ENCODE measurements at places on chromosomes 7 and 10.

DNA sequence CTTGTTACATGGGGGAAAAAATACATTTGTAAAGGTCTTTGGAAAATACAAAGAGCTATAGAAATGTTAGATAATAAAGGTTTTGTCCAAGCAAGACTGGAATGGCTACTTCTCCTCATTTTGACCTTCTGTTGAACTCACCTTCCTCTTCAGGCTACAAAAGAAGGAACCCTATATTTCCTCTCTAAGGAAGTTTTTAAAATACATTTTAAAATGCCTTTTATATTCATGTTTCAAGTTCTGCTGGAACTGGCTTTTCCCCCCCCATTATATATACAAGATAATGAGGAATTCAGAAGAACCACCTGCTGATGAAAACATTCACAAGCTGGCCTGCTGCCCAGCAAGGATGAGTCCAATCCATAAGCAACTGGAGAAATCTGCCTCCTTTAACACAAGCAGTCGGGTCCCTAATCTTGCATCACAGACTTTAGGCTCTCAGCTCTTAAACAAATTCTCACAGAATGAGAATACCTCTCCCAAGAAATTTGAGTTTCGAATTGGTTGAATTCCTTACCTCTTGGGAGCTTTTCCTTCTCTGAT is 44.6 kb downstream of the MTERF1 start:
- no peak for DNase-seq

DNA sequence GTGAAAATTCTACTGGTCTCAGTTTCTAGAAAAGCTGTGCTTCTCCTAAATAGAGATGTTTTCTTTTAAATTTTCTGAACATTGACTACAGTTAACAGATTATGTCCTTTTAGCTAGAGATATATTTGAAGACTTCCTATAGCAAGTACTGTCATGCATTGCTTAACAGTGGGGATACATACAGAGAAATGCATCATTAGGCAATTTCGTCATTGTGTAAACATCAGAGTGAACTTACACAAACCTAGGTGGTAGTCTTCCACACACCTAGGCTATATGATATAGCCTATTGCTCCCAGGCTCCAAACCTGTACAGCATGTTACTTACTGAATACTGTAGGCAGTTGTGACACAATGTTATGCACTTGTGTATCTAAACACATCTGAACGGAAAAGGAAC is 28.5 kb downstream of the PIK3CG start:
- no peak for DNase-seq

- no peak for DNase-seq
Measured at GRCh38 chr10:59706851-59707797, 2.5 kb downstream of the SLC16A9 start.

DNA sequence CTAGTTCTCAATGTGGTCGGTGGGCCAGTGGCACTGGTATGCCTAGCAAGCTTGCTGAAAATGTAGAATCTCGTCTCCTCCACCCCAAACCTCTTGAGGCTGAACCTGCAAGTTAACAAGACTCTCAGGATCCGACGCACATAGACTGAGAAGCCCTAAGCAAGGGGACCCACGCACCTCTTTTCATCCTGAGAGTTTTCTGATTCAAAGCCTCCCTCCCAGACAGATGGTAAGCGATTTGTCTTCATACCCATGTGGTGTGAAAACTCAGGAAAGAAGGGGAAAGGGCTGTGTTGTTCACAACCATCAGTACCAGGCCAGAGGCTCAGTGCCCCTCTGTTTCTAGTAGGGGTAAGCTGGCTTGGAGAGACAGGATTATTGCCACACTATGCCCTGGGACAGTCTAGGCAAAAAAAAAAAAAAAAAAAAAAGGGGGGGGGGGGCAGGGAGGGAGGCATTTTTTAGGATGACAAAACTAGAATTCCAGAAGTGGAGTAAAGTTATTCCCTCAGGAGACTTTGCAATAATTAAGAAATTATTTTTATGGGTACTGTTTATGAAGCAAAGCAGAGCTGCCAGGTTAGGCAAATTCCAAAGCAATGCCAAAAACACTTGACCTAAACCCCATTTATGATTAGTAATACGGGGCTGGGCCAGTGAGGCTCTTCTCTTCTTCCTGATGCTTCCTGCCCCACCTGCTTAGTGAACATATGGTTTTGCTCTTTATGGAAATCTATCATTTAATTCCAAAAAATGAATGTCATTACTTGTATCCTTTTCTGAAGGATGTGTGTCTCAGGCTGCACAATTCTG is 117.6 kb upstream of the PDLIM1 start:
- no peak for DNase-seq

DNA sequence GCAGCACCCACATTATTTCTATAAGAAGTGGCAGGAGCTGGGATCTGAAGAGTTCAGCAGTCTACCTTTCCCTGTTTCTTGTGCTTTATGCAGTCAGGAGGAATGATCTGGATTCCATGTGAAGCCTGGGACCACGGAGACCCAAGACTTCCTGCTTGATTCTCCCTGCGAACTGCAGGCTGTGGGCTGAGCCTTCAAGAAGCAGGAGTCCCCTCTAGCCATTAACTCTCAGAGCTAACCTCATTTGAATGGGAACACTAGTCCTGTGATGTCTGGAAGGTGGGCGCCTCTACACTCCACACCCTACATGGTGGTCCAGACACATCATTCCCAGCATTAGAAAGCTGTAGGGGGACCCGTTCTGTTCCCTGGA is 874 bp upstream of the RBP3 start:
- DNase-seq, result no peak

DNA sequence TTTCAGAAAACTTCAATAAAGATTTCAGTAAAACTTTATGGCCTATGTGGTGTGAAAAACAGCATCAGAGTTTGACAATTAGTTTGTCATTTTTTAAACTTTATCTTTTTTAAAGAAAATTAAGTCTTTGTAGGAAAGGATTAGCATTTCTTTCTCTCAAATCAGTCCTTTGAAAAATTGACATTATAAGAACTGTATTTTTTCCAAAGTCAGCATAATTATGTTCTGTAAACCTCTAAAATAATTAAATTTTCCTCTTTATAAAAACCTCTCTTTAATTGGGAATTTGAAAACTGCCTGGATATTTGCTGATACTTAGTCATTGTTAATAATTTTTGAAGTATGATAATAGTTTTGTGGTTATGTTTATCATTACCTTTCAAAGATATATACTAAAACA is 226.7 kb upstream of the KAT6B start:
- no peak for DNase-seq

DNA sequence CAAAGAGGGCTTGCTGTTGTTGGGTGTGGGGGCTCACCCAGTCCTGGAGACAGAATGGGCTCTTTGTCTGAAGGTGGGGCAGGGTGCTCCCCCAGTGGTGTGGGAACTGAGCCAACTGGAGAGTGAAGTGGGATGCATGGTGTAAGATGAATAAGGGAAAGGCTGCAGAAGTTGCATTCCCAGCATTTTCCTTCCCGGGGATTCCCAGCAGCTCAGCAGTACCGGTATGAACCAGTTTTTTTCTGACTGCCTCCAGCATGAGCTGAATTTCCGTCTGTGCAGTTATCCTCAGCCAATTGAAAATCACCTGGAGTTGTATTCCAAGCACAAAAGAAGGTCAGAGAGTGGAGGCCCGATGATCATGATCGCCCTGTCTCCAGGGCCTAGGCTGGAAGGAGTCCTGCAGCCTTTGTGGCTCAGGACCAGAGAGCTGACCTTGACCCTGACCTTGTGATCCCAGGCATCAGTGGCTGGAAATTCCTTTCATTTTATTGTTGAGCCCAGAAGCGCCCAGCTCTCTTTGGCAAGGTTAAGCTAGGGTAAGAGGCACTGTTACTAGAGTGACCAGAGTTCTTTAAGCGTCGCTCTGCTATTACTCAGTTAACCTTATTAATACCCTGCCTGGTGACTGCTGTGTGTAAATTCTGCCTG is 33.4 kb downstream of the OGDH start:
- DNase-seq, result no peak

- no peak for DNase-seq
Measured at GRCh38 chr7:51471981-51472296, 155.3 kb upstream of the COBL start.

- no peak for DNase-seq
Measured at GRCh38 chr10:115977855-115978254, 295.2 kb downstream of the GFRA1 start.

Data from activated naive CD8-positive, alpha-beta T cell treated with anti-CD3 and anti-CD28 coated beads for 36 hours (primary cell).